Activated CD4-positive, CD25-positive, alpha-beta regulatory T cell (primary cell): ENCODE measurements at places on chromosomes 6 and 20.

DNA sequence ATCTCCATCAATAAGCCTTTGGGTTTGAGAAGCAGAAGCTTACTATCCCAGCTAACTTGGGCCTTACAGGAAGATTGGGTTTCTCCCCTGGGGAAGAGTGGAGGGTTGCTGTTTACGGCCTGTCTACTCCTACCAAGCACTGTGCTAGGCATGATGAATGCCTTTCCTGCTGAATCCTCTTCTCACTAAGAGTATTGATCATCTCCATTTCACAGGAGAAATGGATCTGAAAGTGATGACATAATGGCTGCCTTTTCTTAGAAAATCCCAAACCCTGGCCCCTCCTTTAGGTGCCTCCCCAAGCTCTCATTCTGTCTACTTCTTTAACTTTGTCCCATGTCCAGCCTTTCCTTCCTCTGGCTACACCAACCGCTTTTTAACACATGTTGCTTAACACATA lies 66.1 kb downstream of the TSHZ2 start:
- no peak for DNase-seq

- DNase-seq, result no peak
Measured at GRCh38 chr20:44584162-44584561, 1.8 kb downstream of the PKIG start.

- DNase-seq, result no peak
Measured at GRCh38 chr6:2141644-2142290, 103.6 kb downstream of the GMDS start.

DNA sequence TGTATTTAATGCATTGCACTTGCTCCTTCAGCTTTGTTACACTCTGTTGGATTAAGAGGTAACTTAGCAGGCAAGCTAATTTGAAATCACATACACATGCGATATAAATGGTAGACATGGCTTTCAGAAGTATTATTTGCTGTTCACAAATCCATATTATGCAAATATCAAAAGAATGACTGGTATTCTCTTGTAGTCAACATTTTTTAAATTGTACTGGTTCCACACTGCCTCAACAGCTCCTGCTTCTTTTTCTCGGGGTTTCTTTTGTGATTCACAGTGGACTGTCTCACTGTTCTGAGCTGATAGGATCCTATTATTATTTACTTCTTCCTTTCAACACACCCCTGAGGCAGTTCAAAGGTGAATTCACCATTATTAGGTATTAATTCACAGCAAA lies 927.4 kb downstream of the KIF16B start:
- no peak for DNase-seq

- no peak for DNase-seq
Measured at GRCh38 chr6:7832904-7833750, 77.5 kb downstream of the TXNDC5 start.

GRCh38 chr20:17661121-17661744 lies 20.8 kb downstream of the RRBP1 start:
- DNase-seq, result no peak

DNA sequence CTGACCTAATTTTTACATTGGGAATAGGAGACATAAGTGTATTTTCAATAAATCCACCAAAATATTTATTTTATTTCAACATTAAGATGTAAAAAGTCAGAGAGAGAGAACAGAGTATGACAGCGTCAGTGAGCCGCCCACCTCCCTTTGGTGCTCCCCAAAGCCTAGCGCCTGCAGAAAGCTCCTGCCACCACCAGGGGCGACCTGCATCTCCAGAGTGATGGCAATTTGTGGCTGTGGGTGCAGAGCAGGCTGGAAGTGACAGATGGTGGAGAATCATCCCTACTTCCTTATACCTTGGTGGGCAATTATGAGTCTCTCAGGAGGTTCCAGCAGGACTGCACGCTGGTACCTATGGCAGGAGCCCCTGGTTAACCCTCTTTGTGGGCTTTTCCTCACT lies 87.3 kb downstream of the PTPRT start:
- no peak for DNase-seq

DNA sequence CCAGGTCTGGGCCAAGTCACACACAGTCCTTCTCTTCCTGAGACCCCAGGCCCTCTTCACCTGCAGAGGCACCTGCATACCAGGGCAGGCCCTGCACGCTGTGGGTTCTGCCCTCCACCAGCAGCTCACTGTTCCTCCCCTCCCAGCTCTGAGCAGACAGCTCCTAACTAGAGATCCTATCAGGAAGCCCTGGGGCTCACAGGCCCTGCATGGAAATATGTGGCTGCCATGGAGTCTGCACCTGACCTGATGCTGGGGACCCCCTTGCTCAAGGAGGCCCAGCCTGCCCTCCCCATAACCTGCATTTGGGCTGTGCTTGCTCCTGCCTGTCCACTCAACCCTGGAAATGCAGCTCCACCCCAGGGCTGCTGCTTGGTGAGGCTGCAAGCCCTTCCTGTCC lies 14.6 kb upstream of the HLA-G start:
- no peak for DNase-seq

DNA sequence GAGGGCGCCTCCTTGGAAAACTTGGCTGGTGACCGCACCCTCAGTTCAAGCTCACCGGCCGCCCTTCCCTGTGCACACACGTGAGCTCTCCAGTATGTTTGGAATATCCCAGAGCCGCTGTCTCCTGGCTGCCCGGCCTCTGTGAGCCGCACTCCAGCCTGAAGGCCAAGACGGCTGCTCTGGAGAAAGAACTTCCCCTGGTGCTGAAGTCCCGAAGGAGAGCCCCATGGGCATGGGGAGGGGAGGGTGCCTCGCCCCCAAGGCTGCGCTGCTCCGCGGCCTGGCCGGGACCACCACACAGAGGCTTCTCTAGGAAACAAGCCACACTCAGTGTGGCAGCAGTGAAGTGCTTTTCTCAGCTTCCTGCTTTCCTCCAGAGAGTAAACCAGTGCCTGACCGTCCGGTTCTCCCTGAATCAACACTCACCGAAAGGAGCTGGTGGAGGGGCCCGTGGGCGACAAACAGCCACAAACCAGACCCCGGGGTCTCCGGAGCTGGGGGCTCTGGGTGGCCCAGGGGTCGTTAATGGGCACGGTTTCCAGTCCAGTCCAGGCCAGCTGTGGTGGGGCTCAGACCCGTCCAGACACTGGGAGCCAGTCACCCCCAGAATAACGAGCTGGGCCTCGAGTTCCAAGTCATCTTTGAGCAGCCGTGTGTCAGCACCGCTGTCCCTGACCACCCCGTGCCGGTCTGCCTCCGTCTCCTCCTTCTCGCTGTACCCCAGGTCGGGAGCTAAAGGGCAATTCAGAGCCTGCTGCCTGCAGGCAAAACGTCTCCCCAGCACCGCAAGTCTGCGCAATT lies 87.4 kb upstream of the BHLHE23 start:
- DNase-seq, result no peak

- no peak for DNase-seq
Measured at GRCh38 chr6:37889486-37889885, 70.0 kb downstream of the ZFAND3 start.

DNA sequence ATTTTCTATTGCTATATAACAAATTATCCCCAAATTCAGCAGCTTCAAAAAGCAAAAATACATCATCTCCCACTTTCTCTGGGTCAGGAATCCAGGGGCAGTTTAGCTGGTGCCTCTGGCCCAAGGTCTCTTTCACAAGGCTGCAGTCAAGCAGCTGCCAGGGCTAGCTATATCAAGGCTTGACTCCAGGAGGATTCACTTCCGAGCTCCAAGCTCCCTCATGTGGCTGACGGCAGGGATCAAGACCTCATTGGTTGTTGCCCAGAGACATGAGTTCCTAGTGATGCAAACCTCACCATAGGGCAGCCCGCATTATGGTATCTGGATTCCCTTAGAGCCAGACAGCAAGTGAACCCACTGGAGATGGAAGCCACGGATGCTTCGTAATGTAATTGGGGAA lies 1.3 kb upstream of the VNN1 start:
- no peak for DNase-seq

DNA sequence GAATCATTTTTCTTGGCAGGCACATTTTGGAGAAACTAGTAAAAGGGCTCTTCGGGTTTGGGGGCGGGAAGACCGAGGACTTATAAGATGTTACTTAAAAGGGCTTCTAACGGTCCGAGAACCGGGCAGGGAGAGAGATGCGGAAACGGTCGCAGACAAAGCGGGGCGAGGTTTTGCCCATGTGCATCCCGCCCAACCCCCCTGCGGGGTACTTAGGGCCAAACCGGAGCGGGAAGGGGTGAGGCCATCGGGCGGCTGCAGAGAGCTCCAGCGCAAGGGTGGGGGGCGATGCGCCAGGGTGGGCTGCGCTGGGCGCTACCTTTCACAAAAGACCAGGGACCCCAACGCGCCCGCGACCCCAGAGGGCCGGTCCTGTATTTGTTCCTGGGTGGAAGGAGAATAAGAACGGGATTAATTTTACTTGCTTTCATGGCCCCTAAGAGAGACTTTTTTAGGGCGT lies 616 bp downstream of the TUBB start:
- peak; percentile 32 for DNase-seq

DNA sequence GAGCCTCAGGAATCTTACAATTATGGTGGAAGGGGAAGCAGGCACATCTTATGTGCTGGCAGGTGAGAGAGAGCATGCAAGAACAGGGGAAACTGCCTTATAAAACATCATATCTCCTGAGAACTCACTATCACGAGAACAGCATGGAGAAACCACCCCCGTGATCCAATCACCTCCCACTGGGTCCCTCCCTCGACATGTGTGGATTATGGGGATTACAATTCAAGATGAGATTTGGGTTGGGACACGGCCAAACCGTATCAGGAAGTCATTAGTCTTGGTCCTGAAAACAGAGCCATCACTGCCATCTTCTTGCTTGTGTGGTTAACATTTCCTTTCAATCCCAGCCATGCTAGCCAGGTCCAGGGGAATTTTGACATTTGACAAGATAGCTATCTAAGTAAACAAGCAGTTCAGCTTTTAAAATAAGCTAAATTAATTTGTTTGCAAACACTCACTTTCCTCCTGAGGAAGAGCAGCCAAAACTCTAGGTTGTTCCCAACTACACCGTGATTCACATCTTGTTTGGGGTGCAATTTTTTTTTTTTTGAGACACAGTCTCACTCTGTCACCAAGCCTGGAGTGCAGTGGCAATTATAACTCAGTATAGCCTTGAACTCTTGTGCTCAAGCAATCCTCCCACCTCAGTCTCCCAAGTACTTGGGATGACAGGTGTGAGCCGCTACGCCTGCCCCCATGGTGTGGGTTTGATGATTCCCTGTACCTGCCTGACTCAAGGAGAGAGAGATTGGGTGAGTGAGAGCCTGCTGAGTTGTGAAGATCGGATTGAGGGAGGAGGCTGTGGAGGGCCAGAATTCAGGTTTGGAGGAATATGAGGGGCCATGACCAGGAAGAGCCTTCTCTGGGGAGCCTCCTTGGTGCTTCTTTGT lies 13.0 kb upstream of the PPP1R14C start:
- no peak for DNase-seq

DNA sequence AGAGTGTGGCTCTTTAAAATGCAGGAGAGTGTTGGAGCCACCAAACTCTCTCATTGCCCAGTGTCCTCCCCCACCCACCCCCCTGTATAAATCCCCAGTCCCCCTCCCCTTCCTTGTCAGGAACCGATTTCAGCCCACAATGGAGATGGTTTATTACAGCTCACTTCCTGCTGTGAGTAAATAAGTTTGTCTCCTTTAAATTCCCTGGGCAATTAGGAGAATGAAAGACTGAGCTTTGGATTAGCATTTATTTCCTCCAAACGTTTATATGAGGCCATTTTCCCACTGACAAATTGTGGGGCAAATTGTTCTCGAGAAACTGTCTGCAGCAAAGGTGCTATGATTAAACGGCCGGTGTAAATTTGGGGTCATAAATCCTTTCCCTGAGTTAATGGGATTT lies 128.8 kb downstream of the DHX35 start:
- no peak for DNase-seq

DNA sequence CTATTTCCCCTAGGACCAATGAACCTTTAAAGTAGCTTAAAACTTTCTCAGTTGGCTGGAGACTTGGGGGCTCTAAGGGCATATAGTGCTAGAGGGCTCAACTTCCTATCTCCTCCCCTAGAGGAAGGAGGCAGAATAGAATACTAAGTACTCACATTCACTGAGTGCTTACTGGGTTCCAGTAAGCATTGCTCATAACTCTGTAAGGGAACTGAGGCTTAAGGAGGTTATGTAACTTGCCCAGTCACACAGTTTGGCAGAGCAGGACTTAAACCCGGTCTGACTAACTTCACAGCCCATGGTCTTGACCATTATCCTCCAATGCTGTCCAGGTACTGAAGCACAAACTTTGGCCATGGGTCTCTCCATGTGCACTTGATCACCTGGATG lies 12.5 kb downstream of the SESN1 start:
- DNase-seq, result no peak

DNA sequence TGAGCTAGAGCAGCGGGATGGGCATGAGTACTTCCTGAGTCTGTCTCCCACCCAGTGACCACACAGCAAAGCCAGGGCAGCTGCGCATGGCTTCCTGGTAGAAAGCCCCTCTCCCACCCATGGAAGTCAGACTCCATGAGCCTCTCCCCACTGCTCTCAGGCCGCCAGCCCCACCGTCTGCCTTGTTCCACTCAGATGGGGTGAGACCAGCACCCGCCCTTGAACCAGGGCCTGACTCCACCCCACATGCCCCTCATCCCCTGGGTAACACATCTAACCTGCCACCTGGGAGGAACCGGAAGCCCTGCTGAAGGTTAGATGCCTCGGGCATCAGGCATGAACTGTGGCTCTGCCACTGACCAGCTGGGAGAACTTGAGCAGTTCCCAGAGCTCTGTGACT lies 227.8 kb downstream of the NRN1 start:
- no peak for DNase-seq

- no peak for DNase-seq
Measured at GRCh38 chr20:5357946-5358345, 41.2 kb upstream of the PROKR2 start.

DNA sequence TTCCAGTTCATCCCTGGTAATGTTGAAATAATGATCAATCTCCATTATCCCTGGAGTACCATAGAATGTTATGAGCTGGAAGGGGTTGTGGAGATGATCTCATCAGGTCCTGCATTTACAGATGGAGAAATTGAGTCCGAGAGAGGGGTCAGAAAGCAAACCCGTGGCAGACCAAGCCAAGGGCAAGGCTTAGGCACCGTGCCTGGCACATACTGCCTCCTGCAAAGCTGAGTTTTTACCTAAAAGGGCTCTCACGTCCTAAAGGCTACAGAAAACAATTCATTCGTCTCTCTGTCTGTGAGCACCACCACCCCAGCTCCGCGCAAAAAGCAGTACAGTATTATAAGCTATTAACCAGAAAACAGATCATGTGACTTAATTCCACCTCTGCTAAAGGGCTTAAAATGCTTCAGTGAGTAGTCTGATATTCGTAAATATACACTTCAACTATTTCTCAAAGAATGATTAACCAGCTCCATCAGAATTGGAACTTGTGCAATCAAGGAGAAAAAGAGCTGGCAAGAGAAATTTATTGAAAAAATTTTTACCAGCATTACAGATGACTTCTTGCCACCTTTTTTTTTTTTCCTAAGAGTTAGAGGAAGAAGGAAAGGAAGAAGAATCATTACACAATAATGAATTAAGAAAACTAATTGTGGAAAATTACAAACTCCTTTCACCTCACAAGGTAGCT lies 3.4 kb upstream of the PARD6B start:
- DNase-seq, result no peak

GRCh38 chr20:16228722-16229121 lies 344.5 kb downstream of the KIF16B start:
- DNase-seq, result no peak

- DNase-seq, result no peak
Measured at GRCh38 chr6:111576291-111576690, 29.4 kb downstream of the TRAF3IP2 start.
